ENCODE measurements at places on chromosomes 13 and 19.

- peaks cover 5% of the 10 kb centered on the region for H3K4me1 ChIP-seq
- no peaks in the 10 kb centered on the region for H3K27me3 ChIP-seq
- no peak overlapping the region for H3K27ac ChIP-seq
- peaks cover 5% of the 10 kb centered on the region for H3K36me3 ChIP-seq
Observed at GRCh38 chr19:10555610-10555973, 10.2 kb downstream of the KRI1 start.

- H3K36me3 ChIP-seq: no peaks in the 10 kb centered on the region
- no peaks in the 10 kb centered on the region for H3K4me1 ChIP-seq
- no peak overlapping the region for H3K27ac ChIP-seq
Observed at GRCh38 chr13:51714663-51715168, 89.2 kb downstream of the DHRS12 start.

- no peak overlapping the region for H3K4me3 ChIP-seq
- DNase-seq: peak; percentile 27
- no peak overlapping the region for H3K27ac ChIP-seq
Observed at GRCh38 chr13:99028890-99029289, 51.0 kb upstream of the DOCK9 start.

- H3K36me3 ChIP-seq: no peaks in the 10 kb centered on the region
- no peak overlapping the region for H3K4me3 ChIP-seq
- H3K27ac ChIP-seq: peak overlapping the region; percentile 69
- DNase-seq: peak; percentile 48
Observed at GRCh38 chr13:73465617-73465971, 406.8 kb downstream of the KLF5 start.

DNA sequence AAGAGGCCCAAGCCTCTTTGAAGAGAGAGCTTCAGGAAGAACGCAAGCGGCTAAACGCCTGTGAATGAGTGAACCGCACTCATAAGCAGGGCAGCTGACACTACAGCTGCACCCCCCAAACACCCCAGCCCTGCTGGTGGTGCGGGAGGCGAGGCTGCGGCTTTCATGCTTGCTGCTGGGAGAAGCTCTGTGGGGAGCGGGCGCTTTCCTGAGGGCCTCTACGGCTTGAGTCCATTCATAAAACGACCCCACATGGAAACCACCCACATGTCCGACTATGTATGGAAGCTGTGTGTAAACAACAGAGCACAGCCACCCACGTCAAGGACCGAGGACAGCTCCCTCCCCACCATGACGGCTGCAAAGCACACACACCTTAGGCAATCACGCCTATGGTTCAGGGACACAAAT, 5.5 kb downstream of the AP3D1 start:
- no peak overlapping the region for H3K4me3 ChIP-seq
- peaks cover 9% of the 10 kb centered on the region for H3K4me1 ChIP-seq
- no peaks in the 10 kb centered on the region for H3K27me3 ChIP-seq
- DNase-seq: no peak
- no peaks in the 10 kb centered on the region for H3K36me3 ChIP-seq

DNA sequence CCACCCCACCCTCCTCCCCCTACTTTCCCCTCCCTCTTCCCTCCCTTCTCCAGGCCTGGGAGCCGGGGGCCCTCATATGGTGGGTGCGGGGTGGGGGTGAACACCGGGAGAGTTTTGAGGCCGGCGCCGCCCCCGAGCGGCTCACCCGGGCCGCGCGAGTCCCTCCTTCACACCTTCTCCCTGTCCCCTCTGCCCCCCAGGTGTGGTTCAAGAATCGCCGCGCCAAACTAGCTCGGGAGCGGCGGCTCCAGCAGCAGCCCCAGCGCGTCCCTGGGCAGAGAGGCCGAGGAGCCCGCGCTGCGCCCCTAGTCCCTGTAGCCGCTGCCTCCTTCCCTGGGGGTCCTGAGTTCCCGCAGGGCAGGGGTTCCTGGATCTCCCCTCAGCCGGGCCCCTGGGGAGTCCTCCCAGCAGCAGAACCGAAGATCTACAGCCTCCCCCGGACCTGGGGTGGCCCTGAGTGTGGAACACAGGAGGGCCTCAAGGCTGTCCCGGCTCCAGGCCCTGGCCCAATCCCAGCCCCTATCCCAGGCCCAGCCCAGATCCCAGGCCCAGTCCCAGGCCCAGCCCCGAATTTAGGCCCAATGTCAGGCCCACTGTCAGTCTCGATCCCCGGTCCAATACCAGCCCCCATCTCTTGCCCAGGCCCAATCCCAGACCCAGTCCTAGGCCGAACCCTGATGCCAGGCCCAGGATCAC, 1.7 kb downstream of the TPRX2 start:
- no peaks in the 10 kb centered on the region for H3K36me3 ChIP-seq
- H3K4me1 ChIP-seq: no peaks in the 10 kb centered on the region
- H3K27me3 ChIP-seq: no peaks in the 10 kb centered on the region
- H3K4me3 ChIP-seq: no peak overlapping the region
- no peak overlapping the region for H3K27ac ChIP-seq

DNA sequence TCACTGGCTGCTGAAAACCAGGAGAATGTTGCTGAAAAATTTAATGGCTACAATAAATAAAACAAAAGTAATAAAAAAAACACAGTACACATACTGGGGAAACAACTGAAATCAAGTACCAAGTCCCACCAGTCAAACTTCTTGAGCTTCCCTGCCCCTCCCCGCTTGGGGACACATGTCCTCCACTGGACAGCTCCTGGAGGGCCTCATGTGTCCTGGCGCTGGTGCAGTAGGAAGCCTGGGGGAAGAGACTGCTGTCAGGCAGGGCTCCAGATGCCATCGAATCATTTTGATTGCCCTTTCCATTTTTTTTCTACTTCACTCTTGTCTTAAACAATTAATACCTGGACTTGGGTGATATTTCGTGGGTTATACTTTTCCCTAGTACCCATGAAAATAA, 26.6 kb upstream of the SLC35E1 start:
- no peaks in the 10 kb centered on the region for H3K4me1 ChIP-seq
- DNase-seq: no peak
- H3K36me3 ChIP-seq: no peaks in the 10 kb centered on the region
- H3K27me3 ChIP-seq: no peaks in the 10 kb centered on the region

DNA sequence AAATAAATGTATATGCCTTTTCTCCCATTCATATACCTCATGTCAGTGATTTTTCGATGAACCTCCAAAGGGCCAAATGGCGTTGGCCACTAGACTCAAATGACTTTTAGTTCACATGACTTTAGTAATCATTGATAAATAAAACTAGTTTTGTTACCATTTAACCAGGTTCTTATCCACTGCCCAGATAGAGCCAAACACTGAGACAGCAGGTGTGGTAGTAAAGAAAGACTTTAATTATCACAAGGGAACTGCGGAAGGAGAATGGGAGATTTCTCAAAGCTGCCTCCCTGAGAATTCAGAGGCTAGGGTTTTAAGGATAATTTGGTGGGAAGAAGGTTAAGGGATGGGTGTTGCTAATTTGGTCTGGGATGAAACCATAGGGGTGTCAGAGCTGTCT, 19.4 kb upstream of the KBTBD6 start:
- no peaks in the 10 kb centered on the region for H3K4me1 ChIP-seq
- no peaks in the 10 kb centered on the region for H3K36me3 ChIP-seq
- no peak overlapping the region for H3K4me3 ChIP-seq

- peak overlapping the region; percentile 44 for H3K27ac ChIP-seq
- no peaks in the 10 kb centered on the region for H3K27me3 ChIP-seq
- peaks cover 18% of the 10 kb centered on the region for H3K4me1 ChIP-seq
- H3K36me3 ChIP-seq: no peaks in the 10 kb centered on the region
- H3K4me3 ChIP-seq: no peak overlapping the region
- DNase-seq: peak; percentile 73
Observed at GRCh38 chr19:49570997-49571676, 9.2 kb downstream of the NOSIP start.

DNA sequence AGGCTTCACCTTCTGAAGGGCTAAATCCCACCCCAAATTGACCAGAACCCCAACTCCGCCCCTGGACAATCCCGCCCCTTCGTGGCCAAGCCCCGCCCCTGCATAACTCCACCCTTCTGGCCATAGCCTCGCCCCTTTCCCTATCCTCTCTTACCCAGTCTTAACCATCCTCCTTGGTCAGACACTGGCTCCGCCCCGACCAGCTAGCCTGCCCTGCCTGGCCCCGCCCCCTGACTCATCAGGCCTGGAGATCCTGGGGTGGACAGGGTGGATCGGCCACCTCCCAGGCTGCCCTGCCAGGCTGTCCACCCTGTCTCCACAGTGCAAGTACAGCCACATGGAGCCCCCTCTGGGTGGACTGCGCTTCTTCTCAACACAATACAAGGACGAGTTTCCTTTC, 8.0 kb upstream of the ZNF358 start:
- H3K36me3 ChIP-seq: no peaks in the 10 kb centered on the region
- H3K27me3 ChIP-seq: no peaks in the 10 kb centered on the region
- peak; percentile 87 for DNase-seq
- no peak overlapping the region for H3K4me3 ChIP-seq

GRCh38 chr19:36160821-36161596, 8.8 kb upstream of the COX7A1 start:
- no peak overlapping the region for H3K4me3 ChIP-seq
- H3K4me1 ChIP-seq: no peaks in the 10 kb centered on the region
- DNase-seq: no peak
- no peaks in the 10 kb centered on the region for H3K36me3 ChIP-seq

DNA sequence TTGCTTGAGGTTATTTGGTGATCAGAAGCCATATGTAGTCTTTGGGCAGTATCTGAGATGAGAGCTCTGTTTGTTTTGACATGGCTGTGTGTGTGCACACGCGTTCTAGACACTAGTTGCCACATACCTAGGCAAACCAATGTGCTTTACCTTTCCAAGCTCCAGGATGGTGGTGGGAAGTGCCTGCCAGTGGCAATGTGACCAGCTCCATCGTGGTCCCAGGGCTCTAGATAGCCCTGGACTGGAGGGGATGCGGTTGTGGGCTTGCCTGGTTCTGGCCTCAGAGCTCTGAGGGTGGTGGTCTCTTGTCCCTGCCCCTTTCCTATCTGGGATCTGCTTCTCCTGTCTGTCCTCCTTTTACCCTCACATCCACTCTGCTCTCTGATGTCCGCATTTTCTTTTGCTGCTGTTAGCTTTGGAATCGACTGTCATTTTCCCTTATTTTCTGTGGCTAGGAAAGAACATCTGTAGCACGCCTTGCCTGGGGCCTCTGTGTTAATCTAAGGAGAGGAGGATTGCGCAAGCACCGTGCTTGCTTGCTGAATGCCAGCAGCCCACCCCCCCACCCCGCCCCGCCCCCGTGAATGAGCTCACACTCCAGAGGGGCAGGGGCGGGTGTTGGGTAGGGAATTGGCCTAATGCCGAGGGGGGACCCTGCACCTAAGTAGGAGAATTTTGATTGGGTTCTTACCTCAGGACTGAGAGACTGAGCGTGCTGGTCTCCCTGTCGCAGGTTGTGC, 89.5 kb downstream of the ARHGEF7 start:
- H3K4me1 ChIP-seq: no peaks in the 10 kb centered on the region
- H3K27me3 ChIP-seq: no peaks in the 10 kb centered on the region
- no peak for DNase-seq
- no peaks in the 10 kb centered on the region for H3K36me3 ChIP-seq
- no peak overlapping the region for H3K27ac ChIP-seq

- peaks cover 14% of the 10 kb centered on the region for H3K4me1 ChIP-seq
- no peaks in the 10 kb centered on the region for H3K27me3 ChIP-seq
- H3K36me3 ChIP-seq: no peaks in the 10 kb centered on the region
- peak; percentile 65 for DNase-seq
Observed at GRCh38 chr19:46297700-46298478, 1.0 kb downstream of the HIF3A start.

DNA sequence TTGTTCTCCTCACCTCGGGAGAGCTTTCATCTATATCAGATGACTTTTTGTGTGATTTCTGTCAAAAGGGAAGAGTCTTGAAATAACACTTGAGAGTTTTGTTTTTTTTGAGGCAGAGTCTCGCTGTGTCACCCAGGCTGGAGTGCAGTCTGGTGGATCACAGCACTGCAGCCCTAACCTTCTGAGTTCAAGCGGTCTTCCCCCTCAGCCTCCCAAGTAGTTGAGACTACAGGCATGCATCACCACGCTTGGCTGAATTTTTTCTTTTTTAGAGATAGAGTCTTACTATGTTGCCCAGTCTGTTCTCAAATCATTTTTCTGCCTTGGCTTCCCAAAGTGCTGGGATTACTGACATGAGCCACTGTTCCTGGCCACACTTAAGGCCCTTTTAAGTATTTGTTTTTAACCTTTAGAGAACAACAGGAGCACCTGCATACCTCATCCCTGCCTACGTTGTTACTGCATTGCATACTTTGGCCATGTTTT, 11.4 kb downstream of the NDFIP2 start:
- peaks cover 14% of the 10 kb centered on the region for H3K4me1 ChIP-seq
- no peaks in the 10 kb centered on the region for H3K36me3 ChIP-seq
- no peak overlapping the region for H3K4me3 ChIP-seq
- no peaks in the 10 kb centered on the region for H3K27me3 ChIP-seq
- H3K27ac ChIP-seq: no peak overlapping the region

GRCh38 chr13:91280801-91281200, 66.7 kb upstream of the MIR17HG start:
- H3K27ac ChIP-seq: no peak overlapping the region
- H3K4me3 ChIP-seq: no peak overlapping the region
- no peaks in the 10 kb centered on the region for H3K4me1 ChIP-seq
- H3K36me3 ChIP-seq: no peaks in the 10 kb centered on the region

DNA sequence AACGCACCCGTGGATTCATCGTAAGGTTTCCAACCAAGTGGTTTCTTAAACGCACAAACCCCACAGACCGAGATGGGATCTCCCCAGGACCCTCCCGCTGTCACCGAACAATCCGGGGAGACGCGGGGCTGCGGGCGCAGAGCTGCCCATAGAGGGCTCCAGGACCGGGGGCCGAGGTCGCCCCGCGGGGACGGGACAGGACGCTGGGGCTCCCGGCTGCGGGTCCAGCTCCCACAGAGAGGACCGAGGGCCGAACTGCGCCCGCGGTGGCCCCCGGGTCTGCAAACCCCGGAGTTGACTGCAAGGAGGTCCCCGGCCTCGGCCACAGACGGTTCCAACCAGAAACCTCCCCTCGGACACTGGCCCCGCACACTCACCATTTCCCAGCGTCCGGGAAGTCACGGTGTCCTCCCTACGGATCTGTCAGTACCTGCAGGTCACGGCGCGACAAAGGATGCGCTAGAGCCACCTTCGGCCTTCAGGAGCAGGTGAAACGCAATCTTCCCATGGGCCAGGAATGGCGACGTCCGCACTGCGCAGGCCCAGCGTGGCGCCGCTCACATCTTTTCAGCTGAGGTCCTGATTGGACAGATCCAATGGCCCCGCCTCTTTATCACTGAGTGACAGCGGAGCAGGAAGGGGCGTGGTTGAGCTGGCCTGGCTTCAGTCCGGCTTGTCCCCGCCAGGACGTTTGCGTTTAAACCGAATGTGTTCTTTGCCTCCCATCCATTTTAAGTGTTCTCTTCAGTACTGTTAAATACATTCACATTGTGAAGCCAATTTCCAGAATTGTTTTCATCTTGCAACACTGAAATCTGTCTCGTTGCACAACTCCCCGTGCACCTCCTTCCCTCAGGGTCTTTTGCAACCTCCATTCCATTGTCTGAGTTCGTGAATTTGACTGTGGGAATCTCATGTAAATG, at the start of gene ZNF14:
Gene ZNF14 (minus strand): TSS at position 534 of the 923 bp plus-strand sequence. CDS start 154 bp downstream, at position 380.
- peak; percentile 97 for DNase-seq
- H3K27me3 ChIP-seq: no peaks in the 10 kb centered on the region
- peak within 1 kb of the TSS; percentile 74 for H3K27ac ChIP-seq
- H3K4me1 ChIP-seq: no peaks in the 10 kb centered on the region

All from colonic mucosa (tissue), 4 donors.